ENCODE measurements at places on chromosomes 11 and 22.

GRCh38 chr11:126914941-126915340 lies 85.6 kb downstream of the KIRREL3 start:
- DNase-seq, result no peak

- no peak for DNase-seq
Observed at GRCh38 chr11:45563810-45564209, 101.6 kb downstream of the CHST1 start.

DNA sequence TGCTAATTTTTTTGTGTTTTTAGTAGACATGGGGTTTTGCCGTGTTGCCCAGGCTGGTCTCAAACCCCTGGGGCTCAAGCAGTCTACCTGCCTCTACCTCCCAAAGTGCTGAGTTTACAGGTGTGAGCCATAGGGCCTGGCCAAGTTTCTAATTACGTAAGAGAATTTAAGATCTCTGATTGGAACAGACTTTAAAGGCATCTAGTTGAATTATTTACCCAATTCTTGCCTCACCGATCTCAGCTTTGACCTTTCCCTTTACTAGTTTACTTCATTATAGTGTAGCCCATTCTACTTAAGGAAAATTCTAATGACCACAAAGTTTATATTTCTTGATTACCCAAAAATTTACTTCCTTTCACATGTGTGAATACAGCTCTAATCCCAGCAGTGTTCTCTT lies 81.6 kb downstream of the YAP1 start:
- no peak for DNase-seq

- DNase-seq, result no peak
Observed at GRCh38 chr22:39309881-39310714, 9.3 kb downstream of the RPL3 start.

- DNase-seq, result no peak
Observed at GRCh38 chr11:116840224-116840745, 2.9 kb upstream of the APOA1 start.

GRCh38 chr22:45629469-45630089 lies 42.1 kb upstream of the ATXN10 start:
- DNase-seq, result peak; percentile 78

DNA sequence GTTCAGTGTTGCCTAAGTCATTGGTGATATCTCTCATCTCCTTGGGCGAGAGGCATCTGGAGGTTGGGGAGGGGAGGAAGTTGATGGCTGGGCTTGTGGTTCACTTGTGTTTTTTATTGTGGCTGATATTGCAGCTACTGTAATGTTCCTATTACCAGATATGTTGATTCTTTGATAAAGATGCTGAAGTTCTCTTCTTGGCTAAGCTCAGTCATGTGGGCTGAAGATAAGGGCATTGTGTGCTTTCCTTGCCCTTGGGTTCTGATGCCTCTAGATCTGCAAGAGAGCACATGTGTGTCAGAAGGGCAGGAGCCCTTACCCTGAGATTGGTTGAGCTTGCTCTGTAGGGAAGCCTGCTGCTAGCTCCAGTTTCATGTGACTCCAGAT lies 12.0 kb downstream of the STX3 start:
- no peak for DNase-seq

DNA sequence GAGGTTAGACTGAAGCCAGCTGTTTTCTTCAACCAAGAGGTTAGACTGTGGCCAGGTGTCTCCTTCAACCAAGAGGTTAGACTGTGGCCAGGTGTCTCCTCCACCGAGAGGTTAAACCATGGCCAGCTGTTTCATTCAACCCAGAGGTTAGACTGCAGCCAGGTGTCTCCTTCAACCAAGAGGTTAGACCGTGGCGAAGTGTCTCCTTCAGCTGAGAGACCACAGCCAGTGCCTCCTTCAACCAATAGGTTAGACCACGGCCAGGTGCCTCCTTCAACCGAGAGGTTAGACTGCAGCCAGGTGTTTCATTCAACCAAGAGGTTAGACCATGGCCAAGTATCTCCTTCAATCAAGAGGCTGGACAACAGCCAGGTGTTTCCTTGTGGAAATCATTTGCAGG lies 498.1 kb downstream of the TBC1D22A start:
- no peak for DNase-seq

- DNase-seq, result peak; percentile 31
Observed at GRCh38 chr11:14892036-14892556, at the start of gene CYP2R1. Gene CYP2R1 (minus strand): TSS chr11:14892231. CDS start chr11:14892205, 26 bp downstream.

GRCh38 chr11:35166369-35167360 lies 27.7 kb downstream of the CD44 start:
- no peak for DNase-seq

- no peak for DNase-seq
Observed at GRCh38 chr11:104970756-104971155, 2.4 kb upstream of the CASP4 start.

DNA sequence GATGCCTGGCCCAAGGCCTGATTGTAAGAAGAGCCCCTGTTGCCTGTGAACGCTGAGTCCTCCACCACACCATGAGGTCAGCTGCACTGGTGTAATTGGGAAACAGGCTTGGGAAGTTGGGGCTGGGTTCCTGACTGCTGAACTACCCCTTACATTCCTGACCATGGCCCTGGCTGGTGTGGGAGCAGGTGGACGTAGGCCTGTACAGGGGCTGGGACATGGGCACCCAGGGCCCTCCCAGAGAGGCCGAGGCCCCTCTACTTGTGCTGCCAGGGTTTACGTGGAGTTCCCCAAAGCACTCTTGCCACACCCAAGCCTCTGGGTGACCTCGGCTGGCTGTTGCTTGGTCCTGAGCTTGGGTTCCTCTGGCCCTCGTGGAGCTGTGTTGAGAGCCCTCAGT lies 5.4 kb downstream of the RELT start:
- DNase-seq, result no peak

- DNase-seq, result no peak
Observed at GRCh38 chr22:46219636-46220035, 30.5 kb downstream of the CDPF1 start.

DNA sequence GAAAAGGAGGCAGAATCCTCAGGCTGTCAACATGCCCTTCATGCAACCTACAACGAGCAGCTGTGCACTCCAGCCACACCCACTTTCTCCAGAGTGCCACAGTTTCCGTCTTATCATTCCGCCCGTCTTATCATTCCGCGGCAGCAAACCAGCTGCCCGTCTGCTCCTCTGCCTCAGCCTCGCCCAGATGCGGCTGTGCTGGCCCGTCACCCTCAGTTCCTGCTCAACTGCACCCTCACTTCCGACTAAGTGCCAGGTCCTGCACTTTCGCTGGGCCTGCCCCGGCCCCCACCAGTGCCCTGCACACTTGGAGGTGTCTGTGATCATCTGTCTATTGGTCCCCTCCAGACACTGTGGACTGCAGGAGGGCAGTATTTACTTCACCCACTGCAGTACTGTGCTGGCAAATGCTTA lies 43.7 kb downstream of the MICAL3 start:
- DNase-seq, result no peak

DNA sequence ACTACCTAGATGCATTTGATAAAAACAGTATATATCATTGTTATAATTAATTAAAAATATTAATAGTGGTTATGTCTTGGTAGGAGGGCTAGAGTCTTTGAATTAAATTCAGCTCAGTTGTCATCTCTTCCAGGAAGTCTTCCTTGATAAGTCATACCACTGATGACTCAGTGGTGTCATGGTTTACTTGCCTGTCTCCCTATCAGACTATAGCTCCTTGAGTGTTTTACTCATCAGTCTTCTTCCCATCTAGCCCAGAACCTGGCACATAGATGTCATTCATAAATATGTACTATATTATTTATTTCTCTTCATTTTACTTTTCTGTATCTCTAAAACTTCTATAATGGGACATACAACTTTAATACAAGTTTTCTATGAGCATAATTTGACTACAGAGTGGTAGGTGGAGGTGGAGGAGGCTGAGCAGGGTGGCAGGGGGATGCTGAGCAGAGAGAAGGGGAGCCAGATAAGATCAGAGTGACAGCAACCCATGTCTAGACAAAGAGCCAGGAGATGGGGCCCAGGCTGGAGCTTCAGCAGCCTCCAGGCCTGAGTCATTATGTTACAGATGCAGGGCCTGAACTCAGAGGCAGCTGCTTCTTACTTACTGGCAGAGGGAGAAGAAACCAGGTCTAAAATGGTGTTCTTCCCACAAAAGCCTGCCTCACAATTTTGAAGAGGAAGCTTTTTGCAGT lies 82.3 kb upstream of the PHOX2A start:
- no peak for DNase-seq

DNA sequence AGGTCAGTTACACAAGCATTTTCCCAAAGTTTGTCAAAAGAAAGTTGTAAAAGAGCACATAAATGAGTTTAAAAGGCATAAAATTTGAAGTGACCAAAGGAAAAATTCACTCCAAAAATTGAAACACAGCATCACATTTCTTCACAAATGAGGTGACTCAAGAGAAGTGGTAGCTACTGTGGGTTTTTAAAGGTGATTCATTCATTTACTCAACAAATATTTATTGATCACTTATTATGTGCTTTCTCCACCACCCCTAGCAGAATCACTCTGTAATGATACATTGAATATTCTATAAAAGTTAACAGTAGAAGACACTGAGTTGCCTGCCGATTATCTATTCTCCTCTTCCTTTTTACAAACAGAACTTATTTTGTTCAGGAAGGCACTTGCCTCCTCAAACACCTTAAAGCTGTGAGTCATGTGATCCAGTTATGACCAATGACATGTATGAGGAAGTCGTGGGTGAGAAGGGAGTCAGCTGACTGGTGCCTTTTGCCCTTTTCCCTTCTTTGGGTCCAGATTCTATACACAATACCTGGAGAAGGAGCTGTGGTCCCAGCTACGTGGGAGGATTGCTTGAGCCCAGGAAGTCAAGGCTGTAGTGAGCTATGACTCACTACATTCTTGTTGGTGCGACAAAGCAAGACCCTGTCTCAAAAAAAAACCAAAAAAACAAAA lies 67.7 kb upstream of the CLNS1A start:
- no peak for DNase-seq

DNA sequence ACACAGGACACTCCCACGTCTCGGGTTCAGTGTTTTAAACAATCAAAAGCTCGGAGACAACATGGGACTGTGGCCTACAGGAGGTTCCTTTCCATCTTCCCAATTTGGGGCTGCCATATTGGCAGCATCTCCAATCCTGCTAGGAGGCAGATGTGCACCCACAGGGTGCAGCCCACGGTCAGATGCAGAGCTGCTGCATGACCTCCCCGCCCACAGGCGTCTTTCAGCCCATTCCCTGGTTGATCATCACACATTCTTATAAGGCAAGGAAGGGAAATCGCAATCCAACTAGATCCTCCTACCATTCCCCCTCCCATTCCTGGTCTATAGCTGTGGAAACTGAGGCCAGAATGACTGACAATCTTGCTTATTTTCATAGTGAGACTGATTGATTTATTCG lies 121.4 kb downstream of the MICAL3 start:
- DNase-seq, result no peak

All from NCI-H146 (cell line).